ENCODE measurements at places on chromosomes 1 and 21.

- no peak for DNase-seq
Observed at GRCh38 chr21:40936771-40937261, 89.9 kb upstream of the DSCAM start.

- no peak for DNase-seq
Observed at GRCh38 chr1:1032424-1032823, 12.5 kb downstream of the AGRN start.

- DNase-seq: no peak
Observed at GRCh38 chr21:31141389-31142000, 103.2 kb upstream of the KRTAP19-8 start.

GRCh38 chr21:37564924-37565529 lies 198.5 kb downstream of the DYRK1A start:
- DNase-seq: no peak

DNA sequence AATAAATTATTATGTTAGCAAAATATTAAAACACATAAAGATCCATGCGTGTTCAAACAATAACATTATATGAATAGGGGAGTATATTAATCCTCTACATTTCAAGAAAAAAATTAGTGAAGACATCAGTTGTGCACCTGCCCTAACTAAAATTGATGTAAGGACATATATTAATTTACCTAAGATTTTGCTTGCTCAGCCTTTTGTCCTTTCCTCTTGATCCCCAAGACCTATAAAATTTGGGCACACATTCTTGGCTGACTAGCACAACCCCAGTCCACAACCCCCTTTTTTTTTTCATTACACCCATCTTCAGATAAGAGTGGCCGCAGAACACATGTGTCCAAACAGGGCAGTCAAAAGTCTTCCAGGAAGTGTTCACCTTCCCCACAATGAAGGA lies 6.6 kb downstream of the KRTAP21-2 start:
- DNase-seq: no peak

- DNase-seq: no peak
Observed at GRCh38 chr1:6505367-6506209, 14.1 kb upstream of the PLEKHG5 start.

DNA sequence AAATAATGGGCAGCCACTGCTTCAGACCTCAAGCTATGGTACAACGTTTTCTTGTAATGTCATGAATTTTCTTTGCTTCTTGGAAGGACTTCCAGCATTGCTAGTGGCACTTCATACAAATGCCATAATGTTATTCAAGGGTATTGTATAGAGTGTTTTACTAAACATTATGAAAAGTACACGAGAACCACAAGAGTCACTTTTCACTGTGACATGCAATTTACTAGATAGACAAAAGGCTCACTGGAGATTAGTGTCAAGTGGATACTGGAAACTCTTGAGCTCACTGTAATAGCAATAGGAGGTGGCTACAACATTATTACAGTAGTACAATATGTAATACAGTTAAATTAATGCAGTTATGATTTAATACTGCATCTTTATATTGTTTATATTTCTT lies 5.3 kb upstream of the OLFM3 start:
- DNase-seq: no peak

DNA sequence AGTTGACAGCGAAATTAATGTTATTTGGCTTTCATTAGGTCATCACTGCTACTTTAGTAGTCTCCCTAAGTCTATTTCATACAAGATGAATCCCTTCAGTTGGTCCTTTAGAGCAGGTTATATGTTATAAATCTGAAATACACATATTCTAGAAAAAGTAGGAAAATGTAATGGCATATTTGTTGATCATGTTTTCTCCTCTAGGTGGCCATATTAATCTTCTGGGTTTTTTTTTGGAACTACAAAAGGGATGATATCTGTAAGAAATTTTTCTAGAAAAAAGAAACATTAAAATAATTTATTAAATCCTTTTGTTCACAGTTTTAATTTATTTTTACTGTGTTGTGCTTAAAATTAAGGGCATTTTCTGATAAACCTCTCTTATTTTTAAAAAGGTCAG lies 87.9 kb downstream of the SYT14 start:
- DNase-seq: no peak

- no peak for DNase-seq
Observed at GRCh38 chr1:244097523-244098405, 46.7 kb downstream of the ZBTB18 start.

- DNase-seq: no peak
Observed at GRCh38 chr1:84367219-84367618, 31.1 kb upstream of the DNASE2B start.
